D341Med (cell line): ENCODE measurements at places on chromosomes 2 and 18.
A peak's percentile ranks its signal among the peaks of the same experiment; 100 is the strongest.

DNA sequence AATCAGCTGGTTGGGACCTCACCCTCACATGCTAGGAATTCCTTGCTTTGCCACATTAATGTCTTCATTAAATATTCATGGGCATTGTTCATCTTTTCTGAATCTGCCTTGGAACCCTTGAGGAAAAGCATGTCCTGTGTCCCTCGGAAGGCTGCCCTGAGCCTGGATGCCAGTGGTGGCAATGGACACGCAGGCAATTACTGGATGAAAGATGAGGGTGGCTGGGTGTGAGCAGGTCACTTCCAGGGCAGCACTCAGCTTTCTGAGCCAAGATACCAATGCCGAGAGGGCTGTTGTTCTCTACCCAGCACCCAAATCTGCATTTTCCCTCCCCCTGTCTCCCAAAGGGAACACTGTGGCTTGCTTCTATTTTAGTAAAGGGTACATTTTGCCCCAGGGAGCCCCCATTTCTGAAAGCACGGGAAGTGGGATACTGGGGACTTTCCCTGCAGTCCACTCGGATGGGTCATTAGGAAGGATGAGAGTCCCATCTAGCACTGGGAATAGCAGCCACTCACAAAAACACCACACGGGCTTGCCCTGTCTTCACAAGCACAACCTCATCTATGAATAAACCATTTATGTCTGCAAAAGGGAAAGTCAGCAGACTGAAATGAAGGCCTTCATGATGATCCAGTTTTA, 234.8 kb downstream of the SOX11 start:
- no peak for DNase-seq

DNA sequence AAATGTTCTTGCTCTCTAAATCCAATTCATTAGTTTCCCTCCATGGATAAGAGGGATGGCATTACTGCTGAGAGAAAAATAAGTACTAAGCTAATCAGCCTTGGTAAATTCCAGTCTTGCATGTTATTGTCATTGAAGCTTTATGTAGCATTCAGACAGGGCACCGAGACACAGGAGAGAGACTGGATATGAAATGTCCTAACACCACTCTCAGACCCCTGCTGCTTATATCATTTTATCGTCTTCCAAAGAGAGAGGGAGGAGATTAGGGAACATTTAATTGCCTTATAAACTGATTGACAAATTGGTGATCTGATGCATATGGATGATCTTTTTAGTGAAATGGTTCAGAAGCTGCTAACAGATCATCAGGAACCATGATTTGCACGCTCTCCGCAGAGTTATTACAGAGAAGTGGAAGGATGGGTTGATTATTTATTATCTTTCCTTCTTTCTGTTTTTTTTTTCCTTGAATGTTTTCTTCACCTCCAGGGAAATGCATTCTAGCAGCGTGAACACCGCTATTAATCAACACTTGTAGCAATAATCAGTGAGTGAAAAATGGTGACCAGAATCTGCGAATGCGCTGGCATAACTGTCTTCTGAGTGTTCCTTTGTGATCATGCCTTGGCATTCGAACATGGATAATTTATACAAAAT, 150.7 kb upstream of the NRP2 start:
- no peak for DNase-seq

DNA sequence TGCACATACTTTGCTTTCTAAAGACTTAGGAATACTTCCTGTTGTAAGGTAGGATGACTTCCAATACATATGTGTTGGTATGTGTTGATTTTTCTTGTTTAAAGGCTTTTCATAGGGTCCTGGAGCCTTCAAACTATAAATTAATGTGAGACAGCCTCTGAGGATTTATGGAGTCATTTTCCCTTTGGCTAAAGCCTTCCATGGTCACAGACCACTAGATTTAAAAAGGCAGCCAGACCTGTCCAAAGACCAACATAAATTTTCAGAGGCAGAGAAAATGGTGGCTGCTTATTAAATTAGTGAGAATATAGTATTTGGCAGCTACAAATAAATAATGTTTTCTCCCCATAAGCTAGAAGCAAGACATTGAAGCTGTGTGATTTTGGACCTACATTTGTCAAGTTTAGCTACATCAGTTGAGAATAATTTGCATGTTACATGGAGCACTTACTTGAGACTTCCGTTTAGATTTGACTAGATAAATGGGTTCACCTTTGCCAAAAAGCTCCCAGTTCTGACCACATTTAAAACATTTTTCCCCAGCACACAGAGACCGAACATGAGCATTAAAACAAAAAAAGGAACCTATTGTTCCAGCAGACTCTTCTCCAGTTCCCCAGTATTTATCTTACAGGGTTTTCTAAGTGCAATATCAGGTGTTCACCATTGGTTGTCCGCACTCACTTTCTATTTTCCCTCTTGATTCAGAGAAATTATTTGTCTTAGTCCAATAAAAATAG, 402.9 kb downstream of the PARD3B start:
- DNase-seq: no peak

DNA sequence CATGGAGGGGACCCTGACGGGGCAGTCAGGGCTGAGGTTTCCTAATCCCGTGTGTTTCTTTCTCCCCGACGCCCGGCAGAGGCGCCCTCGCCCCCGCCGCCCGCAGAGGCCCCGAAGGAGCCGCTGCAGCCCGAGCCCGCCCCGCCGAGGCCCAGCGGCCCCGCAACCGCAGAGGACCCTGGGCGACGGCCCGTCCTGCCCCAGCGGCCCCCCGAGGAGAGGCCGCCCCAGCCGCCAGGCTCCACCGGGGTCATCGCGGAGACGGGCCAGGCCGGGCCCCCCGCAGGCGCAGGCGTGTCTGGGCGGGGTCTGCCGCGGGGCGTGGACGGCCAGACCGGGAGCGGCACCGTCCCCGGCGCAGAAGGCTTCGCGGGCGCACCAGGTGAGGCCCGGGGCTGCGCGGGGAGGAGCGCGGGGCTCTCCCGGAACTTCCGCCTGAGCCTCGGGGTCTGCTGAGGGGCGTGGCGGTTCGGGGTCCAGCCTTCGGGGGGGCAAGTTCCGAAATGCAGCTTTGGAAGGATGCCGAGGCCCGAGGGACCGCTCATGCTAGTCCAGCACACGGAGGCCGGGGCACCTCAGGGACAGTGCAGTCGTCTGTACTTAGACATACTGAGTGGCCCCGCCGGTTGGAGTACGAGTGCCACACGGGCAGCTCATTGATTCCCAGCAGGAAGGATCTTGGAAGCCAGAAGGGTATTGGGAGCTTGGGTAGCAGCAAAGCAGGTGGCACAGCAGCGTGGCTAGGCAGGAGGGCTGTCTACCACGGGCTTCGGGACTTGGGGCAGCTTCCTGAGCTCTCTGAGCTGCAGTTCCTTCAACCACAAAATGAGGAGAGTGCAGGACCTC, 60.1 kb downstream of the EMILIN2 start:
- DNase-seq: peak; percentile 90

DNA sequence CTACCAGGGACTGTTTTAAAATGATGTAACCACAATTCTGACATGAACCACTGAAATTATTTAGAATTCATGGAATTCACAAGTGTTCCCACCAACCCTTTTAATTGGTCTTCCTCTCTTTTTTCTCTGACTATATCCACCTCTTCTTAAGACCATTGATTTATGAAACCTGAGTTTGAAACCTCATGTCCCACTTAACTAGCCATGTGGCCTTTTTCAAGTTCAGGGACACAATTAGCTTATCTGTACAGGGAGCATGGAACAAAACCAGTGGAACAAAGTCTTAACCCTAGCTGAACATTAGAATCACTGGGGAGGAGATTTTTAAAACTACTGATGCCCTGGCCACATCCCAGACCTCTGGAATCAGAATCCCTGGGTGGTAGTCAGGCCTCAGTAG, 41.6 kb upstream of the TMEM163 start:
- DNase-seq: no peak

- no peak for DNase-seq
Observed at GRCh38 chr2:68784188-68784587, 49.6 kb downstream of the ARHGAP25 start.

DNA sequence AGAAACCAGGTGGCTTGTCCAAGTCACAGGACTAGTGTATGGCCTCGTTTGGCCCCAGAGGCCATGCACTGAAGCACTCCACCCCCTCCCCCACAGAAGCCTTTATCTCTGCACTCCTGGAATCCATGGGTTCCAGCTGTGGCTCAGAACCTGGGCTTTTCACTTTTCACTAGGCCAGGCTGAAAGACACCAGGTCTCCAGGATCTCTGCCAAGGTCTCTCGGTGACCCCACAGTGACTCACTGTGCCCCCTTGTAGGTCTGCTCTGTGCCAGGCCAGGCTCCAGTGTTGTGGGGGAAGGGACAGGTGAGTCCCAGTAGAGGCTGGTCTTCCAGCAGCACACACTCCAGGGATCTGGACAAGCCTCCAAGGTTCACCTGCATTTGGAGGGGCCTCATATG, 31.0 kb upstream of the GLI2 start:
- DNase-seq: no peak

DNA sequence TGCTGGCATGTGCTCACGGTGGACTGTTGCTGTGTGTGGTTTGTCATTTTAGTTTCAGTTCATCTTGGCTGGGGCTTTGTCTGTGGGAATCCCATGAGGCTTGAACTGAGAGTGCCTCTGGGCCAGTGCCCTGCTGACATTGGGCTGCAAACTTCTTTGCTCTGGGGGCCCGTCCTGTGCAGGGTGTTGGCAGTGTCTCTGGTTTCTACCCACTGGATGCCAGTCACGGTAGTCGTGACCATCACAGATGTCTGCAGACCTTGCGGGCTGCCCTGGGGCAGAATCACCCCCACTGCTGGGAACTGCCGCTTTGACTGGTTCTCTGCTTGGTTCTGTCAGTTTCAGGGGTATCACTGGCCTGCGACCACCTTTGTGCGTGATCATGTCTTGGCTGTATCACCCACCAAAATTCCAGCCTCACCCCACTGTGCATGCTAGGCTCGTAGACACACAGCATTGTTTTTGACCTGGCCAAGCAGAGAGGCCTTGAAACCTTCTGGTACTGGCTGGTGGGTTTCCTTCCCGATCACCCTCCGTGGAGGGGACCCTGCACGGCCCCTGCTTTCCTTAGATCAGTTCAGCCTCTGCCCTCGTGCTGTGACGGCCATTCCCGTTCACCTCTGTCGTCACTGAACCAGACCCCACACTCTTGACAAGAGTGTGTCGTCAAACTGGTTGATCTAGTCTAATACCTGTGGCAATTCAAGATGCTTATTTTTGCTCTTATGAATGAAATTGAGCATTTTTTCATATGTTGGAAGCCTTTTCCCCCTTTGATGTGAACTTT, 57.6 kb downstream of the KCNG2 start:
- DNase-seq: peak; percentile 37

DNA sequence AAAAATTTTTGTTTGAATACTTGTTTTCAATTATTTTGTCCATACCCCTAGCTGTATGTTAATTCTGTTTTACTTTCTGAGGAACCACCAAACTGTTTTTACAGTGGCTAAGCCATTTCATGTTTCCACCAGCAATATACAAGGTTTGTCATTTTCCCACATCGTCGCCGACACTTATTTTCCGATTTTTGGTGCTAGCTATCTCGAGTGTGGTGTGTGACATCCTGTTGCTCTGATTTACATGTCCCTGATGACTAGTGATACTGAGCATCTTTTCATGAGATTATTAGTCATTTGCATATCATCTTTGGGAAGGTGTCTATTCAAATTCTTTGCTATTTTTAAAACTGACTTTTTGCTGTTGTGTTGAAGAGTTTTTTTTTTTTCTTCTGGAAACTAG, 7.2 kb upstream of the GPC1 start:
- no peak for DNase-seq

DNA sequence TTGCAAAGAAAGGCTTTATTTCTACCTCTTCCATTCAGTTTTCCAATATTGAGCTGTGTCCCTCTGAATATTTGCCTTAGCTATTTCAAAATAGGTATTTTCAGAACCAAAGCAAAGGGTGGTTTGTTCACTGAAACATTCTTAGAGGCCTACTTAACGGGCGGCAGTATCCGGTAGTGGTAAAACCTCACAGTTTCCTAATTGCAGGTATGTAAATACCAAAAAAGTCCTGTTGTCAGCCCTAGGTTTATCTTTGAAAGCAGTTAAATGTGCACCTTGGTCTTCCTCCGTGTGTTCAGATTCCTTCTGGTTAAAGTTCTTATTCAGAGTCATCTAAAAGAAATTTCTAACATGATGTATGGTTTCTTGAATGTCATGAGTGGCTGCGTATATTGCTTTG, 38.9 kb downstream of the CCNT2 start:
- DNase-seq: no peak

- no peak for DNase-seq
Observed at GRCh38 chr18:45169610-45170009, 445.7 kb upstream of the SLC14A2 start.

DNA sequence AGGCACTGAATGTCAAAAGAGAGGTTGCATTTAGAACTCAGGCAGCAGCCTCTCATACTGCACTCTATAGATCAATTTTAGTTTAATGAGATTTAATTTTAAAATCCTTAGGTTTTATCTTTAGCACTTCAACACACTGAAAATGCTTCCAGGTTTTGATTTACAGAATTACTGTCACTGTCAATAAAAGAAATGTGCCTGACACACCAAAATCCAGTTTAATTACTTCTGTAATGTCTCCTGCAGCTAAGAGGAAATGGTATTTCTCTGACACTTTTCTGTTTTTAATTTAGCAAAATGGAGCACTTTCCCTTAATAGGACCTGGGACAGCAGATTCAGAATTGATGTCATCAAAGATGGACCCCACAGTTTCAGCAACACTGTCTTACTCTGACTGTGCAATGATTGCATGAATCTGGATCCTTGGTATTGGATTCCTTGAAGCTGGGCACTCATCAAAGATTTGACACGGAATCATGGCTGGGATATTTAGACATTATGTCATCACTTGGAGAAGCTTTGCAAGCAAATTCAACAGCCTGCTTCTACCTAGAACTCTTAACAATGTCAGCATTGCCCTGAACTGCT, 576.5 kb downstream of the NRXN1 start:
- no peak for DNase-seq

DNA sequence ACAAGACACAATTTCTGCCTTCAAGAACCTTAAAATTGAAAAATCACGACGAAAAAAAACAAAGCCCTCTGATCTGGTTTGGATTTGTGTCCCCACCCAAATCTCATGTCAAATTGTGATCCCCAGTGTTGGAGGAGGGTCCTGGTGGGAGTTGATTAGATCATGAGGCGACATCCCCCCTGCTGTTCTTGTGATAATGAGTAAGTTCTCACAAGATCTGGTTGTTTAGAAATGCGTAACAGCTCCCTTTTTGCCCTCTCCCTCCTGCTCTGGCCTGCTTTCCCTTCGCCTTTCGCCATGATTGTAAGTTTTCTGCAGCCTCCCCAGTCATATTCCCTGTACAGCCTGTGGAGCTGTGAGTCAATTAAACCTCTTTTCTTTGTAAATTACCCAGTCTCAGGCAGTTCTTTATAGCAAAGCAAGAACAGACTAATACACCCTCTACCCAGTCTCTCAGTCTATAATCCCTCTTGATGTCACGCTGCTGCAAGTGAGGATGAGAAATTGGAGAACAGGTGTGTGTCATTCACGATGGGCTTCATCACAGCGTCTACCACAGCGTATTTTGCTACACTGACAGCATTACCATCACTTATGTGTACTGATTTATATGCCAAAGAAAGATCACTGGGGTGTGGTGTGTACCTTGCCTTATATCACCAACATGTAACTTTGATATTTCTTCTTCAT, 330.7 kb downstream of the MTX2 start:
- DNase-seq: no peak

- DNase-seq: no peak
Observed at GRCh38 chr2:200443916-200444315, 66.0 kb downstream of the KCTD18 start.

- no peak for DNase-seq
Observed at GRCh38 chr2:49002750-49003149, 151.6 kb downstream of the FSHR start.
